ENCODE measurements at places on chromosomes 13 and 19. TPM values are rescaled to one million over a fixed set of nuclear protein-coding genes. Genes with fewer than 3 reads are reported as not detected.

The STOML3 gene
- total RNA-seq: not detected

The GPR18 gene
- total RNA-seq: 1.8 TPM

DNA sequence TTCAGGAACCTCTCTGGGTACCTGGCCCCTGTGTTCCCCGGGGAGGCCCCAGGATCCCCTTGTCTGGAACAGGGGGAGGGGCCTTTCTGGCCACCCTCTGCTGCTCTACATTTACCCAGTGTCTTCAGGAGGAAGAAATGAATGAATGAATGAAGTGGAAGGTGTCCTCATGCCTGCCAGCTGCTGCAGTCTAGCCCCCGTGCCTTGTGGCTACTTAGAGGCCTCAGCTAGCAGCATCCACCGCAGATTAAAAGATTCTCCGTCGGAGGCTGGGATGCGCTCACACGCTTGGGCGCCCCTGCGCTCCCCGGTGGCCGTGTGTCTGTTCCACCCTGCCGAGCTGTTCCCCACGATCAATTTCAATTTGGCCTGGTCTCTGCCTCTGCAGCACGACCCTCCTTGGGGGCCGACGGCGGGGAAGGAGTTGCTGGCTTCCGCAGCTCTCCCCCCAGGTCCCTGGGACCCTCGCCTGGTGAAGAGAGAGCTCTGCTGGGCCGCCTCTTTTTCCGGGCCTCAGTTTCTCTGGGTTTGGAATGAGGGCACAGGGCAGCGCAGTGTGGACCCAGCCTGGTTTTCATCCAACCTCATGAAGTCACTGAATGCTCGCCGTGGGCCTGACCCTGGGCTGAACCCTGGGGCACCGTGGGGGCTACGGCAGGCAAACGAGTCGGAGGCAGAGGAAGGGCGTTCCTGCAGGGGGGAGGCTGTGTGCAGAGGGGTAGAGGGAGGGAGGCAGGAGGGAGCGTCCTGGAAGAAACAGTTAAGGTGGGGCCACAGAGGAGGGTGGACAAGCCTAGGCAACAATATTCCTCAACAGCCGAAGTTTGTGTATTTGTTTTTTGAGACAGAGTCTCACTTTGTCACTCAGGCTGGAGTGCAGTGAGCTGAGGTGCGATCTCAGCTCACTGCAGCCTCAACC is 28.3 kb downstream of the EFNA2 start:
- H3K4me1 ChIP-seq: peaks cover 13% of the 10 kb centered on the region
- no peaks in the 10 kb centered on the region for H3K36me3 ChIP-seq
- no peak overlapping the region for H3K4me3 ChIP-seq
- no peak overlapping the region for H3K27ac ChIP-seq

DNA sequence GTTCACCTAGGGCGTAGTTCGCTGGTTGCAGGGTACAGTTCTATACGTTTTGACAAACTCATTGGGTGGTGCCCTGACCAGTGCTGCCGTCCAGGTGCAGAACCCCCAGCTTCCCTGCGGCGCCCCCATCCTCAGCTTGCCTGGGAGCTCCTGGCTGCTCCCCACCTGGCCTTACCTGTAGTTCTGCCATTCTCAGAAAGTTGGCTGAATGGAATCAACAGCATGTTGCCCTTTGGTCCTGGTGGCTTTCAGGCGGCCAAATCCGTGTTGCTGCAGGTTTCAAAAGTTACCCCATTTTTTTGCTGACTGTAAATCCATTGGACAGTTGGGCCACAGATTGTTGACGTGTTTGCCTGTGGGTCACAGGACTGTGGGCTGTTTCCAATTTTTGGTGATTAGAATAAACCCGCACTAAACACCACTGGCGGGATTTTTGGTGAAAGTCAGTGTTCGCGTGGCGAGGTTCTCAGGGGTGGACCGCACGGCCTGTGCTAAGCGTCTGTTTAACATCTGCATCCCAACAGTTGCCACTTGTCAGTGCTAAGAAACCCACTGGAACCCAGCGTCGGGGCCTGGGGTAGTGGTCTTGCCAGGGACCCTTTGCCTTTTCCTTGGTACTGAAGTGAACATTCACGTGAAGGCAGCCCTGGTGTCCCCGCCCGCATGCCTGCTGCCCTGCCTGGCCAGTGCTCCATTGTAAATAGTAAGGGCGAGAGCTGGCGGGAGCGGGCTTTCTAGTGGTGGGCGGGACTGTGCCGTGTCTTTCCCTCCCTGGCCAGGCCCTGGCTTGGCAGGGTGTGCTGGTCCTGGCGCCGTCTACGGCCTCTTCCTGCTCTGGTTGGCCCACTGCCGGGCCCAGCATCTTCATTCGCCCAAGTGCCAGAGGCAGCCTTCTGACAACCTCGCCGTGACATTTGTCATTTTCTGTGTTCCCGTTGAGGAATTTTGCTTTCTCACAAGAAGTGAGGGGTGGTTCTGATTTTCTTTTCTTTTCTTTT is 3.3 kb downstream of the DOT1L start:
- no peaks in the 10 kb centered on the region for H3K27me3 ChIP-seq
- H3K36me3 ChIP-seq: no peaks in the 10 kb centered on the region
- DNase-seq: peak; percentile 62
- peak overlapping the region; percentile 17 for H3K4me3 ChIP-seq
- H3K4me1 ChIP-seq: peaks cover 51% of the 10 kb centered on the region

- peaks cover 4% of the 10 kb centered on the region for H3K4me1 ChIP-seq
- peak within 1 kb of the TSS; percentile 73 for H3K4me3 ChIP-seq
- peak within 1 kb of the TSS; percentile 32 for H3K27ac ChIP-seq
- H3K36me3 ChIP-seq: no peaks in the 10 kb centered on the region
- peak; percentile 85 for DNase-seq
Observed at GRCh38 chr19:57934820-57935665, at the start of gene ZNF418. Gene ZNF418 (minus strand): TSS chr19:57935402. CDS start chr19:57933822, 1,580 bp downstream.

GRCh38 chr19:34461375-34462100 is 20.0 kb upstream of the WTIP start:
- H3K27ac ChIP-seq: no peak overlapping the region
- peaks cover 58% of the 10 kb centered on the region for H3K36me3 ChIP-seq
- no peaks in the 10 kb centered on the region for H3K4me1 ChIP-seq
- H3K4me3 ChIP-seq: no peak overlapping the region
- DNase-seq: peak; percentile 25

- no peaks in the 10 kb centered on the region for H3K27me3 ChIP-seq
- H3K36me3 ChIP-seq: peaks cover 3% of the 10 kb centered on the region
- peak; percentile 97 for DNase-seq
- peaks cover 24% of the 10 kb centered on the region for H3K4me1 ChIP-seq
Observed at GRCh38 chr19:3580156-3580934, 4.9 kb upstream of the GIPC3 start.

- H3K36me3 ChIP-seq: no peaks in the 10 kb centered on the region
- no peak overlapping the region for H3K27ac ChIP-seq
- no peak overlapping the region for H3K4me3 ChIP-seq
- no peaks in the 10 kb centered on the region for H3K27me3 ChIP-seq
- peaks cover 8% of the 10 kb centered on the region for H3K4me1 ChIP-seq
Observed at GRCh38 chr13:107770541-107770940, 444.8 kb downstream of the LIG4 start.

The CFAP97D2 gene
- not detected for total RNA-seq

All from astrocyte (in vitro differentiated cells and primary cell).